NCI-H510A (cell line): ENCODE measurements at places on chromosomes 7 and 10.

- DNase-seq, result no peak
Observed at GRCh38 chr7:28362182-28362581, 50.1 kb upstream of the CREB5 start.

DNA sequence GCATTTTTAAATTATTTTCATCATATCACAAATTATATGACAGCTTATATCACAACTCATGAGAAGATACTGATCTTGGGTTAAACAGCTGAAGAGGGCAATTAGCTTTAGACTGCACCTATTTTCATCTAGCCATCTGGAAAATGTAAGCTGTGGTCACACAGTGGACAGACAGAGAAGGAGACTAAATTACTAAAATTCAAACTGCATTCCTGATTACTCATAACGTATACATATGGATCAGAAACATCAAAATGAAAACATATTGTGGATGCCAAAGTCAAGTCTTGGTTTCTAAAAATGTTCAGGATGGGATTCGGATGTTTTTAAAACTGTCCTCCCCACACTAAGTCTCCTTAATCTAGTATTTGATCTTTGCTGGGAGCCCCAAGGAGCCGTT lies 6.6 kb downstream of the BBIP1 start:
- no peak for DNase-seq

DNA sequence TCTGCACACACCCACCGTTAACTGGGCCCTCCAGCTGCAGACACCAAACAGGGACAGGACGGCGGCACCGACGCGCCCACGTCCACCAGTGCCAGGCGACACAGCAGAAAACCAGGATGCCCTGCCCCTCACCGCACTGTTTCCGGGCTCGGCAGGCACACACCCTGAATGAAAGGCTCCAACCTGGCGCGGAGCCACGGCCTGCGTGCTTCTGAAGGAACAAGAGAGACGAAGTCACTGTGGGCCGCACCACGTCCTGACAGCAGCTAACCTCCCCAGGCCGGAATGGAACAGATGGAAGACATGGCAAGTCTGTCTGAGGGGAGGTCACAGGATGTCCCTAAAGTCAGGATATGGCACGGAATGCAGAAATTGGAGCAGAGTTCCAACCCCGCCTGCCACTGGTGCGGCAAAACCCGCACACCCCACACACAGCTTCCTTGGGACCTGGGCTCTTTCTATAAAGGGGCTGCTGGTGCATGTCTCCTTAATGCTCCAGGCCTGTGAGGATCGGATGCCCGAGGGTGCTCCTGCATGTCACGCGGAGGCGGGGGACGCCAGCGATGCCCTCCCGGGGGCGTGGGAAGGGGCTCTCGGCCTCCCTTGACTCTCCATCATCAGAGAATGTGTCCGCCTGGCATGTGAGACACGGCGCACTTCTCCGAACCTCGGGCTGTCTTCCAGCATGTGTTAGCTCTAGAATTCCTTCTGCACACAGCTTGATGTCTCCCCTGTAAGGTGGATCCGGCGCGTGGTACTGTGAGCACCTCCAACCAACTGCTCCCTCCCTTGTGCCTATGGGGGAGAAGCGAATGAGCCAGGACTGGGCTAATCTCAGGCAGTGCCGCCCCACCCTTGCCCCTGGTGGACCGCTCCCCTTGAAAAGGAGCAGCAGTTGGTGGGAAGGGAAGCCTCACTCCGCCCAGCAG lies 3.9 kb upstream of the GPER1 start:
- no peak for DNase-seq

DNA sequence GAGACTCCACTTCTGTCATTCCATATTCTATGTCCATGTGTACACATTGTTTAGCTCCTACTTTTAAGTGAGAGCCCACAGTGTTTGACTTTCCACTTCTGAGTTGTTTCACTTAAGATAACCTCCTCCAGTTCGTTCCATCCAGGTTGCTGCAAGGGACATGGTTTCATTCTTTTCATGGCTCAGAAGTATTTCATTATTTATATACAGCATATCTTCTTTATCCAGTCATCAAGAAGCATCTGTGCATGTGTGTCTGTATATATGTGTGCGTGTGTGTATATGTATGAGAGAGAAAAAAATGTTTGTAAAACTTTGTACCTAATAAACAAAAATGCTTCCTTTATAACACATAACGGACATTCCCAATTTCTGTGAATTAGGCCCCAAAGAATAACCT lies 6.2 kb downstream of the SEC61A2 start:
- no peak for DNase-seq

- DNase-seq, result no peak
Observed at GRCh38 chr7:2837496-2837895, 6.6 kb downstream of the GNA12 start.

GRCh38 chr7:120724448-120724847 lies 133.5 kb downstream of the TSPAN12 start:
- DNase-seq, result no peak

DNA sequence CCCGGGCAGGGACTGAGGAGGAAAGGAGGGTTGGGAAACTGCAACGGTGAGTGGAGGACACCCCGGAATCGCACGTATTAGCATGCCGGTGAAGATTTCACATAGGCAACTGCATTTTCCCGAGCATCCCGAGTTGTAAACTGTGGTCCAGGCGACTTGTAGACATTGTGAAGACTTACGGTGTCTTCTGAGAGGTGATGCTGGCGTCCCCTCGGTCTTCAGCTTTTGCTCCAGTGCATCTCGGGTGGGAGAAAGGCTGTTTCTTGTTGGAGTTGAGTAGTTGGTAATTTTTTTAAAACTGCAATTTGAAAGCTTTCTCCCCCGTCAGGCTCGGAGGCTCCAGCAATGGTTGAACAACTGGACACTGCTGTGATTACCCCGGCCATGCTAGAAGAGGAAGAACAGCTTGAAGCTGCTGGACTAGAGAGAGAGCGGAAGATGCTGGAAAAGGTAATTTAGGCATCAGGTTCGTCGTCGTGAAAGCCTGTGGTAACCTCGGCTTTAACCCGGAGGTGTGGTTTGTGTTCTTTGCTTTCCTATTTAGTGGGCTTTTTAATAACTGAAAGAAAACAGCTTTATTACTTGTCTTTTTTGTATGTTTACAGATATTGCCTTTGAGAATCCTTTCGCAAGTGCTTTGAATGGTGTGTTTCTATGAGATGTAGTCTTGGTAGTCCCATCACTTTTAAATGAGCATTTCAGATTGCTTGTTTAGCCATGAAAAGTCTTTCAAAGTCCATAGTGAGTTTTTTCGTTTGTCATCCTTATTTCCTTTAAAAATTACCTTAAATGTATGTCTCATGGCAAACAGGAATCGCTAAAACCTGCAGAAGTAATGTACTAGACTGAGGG lies 687 bp downstream of the HELLS start:
- no peak for DNase-seq

- no peak for DNase-seq
Observed at GRCh38 chr10:75978213-75978612, 546.8 kb downstream of the LRMDA start.

GRCh38 chr10:48572414-48572813 lies 32.5 kb downstream of the ARHGAP22 start:
- no peak for DNase-seq

- DNase-seq, result no peak
Observed at GRCh38 chr7:84194484-84195271, at the start of gene SEMA3A. TSS of gene SEMA3A (minus strand) at chr7:84194789. CDS start at chr7:84194586, 203 bp downstream.

DNA sequence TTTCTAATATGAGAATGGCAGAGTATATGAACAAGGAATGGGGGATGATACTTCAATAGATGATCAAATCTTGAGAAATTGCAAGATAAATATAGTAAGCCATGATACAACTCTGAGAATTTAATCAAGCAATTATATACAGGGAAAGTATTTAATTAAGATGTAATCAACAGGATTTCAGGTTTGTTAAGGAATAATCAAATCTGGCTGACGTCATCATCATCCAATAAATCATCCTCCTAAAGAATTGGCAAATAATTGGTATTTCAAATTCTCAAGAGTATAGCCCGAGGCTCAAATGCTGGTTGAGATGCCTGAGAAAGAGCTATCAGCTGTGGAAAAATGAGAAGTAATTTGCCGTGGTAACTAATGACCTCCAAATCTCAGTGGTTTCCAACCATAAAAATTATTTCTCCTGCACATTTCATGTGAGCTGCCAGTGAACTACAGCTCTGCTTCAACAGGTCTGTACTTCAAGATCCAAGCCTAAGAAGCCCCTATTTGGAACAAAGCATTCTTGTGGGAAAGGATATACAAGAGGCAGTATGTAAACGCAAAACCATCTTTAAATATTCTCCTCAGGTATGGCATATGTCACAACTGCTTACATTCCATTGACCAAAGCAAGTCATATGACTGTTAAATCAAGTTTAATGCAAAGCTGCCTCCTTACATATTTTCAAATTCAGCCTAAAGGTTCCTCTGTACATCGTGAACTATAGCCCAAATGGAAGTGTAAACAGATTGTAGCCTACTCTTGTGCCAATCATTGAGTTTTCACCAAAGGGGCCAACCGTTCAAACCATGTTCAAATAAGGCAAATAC lies 503.0 kb downstream of the KIF20B start:
- DNase-seq, result no peak

DNA sequence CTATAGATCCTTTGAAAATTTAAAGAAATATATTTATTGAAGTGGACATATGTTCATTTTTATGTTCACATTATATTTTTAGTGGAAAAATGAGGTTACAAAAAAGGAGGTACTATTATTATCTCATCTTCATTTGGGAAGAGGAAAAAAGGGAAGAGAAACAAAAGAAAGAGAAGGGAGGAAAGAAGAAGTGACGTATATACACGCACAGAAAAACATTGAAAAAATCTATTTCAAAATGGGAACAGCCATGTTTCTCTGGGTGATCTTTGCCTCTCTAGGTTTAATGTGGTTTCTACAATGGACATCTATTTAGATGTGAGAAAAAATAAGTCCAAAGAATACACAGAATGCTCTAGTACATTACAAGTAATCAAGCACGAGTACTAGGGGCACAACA lies 14.8 kb downstream of the ANK3 start:
- DNase-seq, result no peak

DNA sequence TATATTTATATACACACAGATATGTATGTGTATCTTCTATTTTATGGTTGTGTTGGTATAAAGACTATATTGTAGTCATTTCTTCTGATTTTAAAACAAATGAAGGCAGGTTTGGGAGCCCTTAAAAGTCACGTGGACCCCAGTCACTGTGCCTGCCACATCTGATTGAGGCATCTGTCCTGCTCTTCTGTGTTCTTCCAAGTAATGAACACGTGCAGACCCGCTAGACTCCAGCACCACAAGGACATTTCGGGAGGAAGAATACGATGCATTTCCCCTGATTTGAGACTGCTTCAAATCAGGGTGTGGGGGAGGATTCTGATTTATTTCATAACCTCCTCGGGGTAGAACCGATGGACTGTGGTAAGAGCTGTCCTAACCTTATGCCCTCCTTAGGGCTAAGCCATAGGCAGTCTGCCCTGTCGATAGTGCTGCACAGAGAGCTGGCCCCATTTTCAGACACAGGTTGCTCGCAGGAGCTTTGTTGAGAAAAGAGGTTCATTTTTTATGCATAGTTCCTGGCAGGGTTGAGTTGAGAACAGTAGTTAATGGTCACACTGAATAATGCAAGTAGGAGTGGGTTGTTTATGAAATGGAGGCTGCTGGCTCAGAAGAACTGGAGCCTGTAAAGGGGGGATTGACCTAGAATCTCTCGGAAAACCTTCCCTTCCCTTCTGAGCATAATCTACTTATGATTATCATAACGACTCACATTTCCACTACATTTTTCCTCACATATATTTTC lies 55.0 kb upstream of the C10orf120 start:
- DNase-seq, result no peak

DNA sequence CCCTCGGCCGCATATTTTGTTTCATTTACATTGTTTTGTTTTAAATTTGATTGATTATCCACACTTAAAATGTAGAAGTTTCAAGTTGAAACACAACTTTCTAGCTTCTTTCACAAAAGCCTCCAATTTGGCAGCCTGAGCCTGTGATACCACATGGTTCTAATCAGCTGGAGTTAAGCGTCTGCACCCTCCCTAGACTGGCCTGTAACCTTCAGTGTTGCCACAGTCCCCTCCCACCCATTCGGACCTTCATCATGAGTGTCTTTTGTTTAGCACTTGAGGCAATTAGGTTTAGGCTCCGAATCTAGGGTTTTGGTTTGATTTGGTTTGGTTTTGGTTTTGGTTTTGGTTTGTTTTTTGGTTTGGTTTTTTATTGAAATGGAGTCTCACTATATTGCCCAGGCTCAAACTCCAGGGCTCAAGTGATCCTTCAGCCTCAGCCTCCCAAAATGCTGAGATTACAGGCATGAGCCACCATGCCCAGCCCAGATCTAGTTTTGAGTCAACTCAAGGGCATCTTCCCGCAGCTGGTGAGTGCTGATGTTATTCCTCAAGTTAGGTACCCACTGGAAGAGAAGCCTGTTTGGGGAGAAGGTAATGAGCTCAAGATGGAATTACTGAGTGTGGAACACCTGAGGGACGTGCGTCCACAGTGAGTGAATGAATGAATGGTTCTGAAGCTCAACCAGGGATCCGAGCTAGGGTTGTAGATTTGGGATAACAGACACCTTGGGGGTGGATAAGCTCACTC lies 201.4 kb downstream of the HECW1 start:
- no peak for DNase-seq

GRCh38 chr7:815284-816216 lies 16.7 kb upstream of the SUN1 start:
- no peak for DNase-seq

GRCh38 chr7:44538798-44539668 lies 2.1 kb downstream of the NPC1L1 start:
- no peak for DNase-seq

DNA sequence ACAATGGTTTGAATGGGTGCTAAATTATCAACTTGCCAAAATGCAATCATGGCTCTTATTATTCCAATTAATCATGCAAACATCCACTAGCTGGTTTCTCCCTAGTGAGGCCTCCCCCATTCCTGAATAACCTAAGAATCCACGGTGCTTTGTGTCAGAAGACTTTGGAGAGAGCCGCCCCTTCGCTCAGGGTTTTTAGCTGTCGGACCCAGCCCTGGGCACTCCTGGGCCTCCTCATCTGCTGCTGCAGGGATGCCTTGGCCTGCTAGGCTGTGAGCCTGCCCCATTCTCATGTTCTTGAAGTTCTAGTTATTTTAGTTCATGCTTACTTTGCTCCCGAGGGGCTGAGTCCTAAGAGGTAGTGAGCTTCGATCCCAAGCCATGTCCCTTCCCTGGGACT lies 34.1 kb upstream of the SFRP5 start:
- DNase-seq, result no peak

DNA sequence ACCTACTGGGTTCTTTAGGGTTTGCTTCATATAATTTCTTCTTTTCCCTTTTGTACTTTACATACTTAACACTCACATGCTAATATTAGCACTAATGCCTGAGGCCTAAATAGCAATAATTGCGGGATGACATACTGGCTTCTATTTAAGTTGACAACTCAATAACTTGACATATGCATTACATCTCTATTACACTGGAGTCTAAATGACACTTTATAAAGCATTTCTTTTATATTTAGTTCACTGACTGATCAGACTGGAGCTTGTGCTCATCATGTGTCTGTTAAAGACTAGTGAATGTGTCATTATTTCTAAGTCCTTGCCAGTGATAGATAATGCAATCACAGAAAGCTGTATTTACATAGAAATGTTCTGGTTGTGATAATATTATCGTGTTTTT lies 472.1 kb upstream of the SEMA3A start:
- DNase-seq, result no peak
